CD4-positive, alpha-beta memory T cell (primary cell): ENCODE measurements at places on chromosomes 5 and 9. TPM values are rescaled to one million over a fixed set of nuclear protein-coding genes. Genes with fewer than 3 reads are reported as not detected.

DNA sequence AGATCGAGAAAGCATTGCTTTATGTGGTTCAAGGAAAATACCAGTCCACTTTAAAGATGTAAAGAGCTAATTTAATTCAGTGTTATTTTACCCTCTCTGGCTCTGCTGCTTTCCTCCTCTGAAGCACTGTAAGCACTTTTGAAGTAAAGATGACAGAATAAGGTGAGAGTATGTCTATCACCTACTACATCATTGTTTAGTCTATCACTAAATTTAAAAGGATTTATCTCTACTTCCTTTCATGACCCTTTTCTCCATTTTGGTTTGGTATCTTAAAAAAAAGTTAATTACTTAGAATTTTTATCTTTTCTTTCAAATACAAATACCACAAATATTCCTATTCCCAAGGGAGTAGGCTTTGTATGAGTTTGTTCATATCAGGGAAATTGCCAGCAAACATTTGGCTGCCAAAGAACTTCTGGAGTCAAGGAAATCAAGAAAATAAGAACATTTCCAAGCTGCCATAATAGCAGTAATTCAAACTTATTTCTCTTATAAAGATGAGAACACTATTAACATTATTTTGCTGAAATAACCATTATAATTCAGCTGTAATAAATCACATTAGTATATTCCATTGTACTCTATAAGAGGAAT lies 77.8 kb downstream of the SLC38A9 start:
- DNase-seq, result no peak

- no peak for DNase-seq
Observed at GRCh38 chr9:97786341-97786740, 66.7 kb upstream of the FOXE1 start.

DNA sequence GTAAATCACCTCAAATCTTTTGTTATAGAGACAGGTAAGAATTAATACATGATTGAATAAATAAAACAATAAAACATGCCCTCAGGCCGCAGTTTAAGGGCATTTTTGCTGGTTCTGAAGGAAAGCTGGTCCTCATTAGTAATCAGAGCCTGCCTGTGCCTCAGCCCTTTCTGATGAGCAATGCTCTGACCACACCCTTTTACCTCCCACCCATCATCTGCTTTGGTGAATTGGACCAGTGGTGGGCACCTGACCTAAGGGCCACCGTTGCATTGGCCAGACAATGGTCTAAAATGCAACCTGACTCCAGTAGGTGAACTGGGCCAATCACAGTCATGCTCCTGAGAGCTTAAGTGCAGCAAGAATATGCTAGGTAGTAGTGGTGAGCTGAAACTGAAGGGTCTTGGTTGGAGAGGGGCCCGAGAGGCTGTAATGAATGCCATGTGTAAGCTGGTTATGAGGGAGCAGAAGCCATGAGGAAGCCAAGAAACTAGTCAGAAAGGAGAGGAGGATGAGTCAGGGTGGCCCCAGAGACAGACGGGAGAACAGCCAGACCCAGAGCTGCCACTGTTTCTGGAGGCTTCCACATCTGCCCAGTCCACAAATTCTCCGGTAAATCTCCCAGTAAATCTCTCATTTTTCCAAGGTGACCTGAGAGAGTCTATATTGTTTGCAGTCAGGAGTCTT lies 45.5 kb upstream of the ZSWIM6 start:
- DNase-seq, result no peak

GRCh38 chr9:137217276-137218211 lies 4.5 kb downstream of the RNF208 start:
- no peak for DNase-seq

GRCh38 chr9:127965953-127966352 lies 14.8 kb downstream of the EEIG1 start:
- no peak for DNase-seq

DNA sequence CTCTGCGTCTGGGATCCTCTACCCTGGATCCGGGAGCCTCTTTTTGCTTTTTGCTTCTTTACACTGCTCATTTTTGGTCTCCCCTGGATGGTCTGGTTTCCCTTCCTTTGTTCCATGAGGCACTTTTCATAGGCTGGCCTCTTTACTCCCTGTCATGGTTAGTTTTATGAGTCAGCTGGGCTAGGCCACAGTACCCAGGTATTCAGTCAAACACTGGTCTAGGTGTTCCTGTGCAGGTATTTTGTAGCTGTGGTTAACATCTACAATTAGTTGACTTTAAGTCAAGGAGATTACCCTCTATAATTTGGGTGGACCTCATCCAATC lies 17.5 kb downstream of the ANKRD33B start:
- DNase-seq, result no peak

SPEF2 gene
- 4.0 TPM for polyA plus RNA-seq

GRCh38 chr9:89006267-89006666 lies 15.0 kb downstream of the S1PR3 start:
- no peak for DNase-seq

GRCh38 chr5:158641016-158641415 lies 458.7 kb downstream of the EBF1 start:
- DNase-seq, result no peak

DNA sequence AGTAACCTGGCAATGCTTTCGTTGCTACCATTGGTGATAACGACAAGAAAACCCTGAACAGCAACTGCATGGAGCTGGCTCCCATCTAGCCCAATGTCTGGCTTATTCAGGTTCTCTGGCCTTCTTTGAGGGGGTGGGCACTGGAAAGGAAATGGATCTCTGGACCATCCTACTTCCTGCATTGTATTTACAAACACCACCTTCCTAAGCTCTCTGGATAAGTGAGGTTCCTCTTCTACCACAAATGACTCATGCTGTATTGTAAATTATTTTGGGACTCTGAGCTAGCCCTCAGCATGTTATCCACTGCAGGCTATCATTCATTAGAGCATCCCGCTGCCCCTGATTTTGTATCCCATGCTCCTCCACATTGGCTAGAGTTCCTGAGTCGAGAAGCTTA lies 136.9 kb upstream of the KLF9 start:
- DNase-seq, result no peak

- DNase-seq, result no peak
Observed at GRCh38 chr9:68668127-68668526, 36.9 kb upstream of the PIP5K1B start.

GRCh38 chr5:42858031-42858643 lies 46.4 kb upstream of the SELENOP start:
- no peak for DNase-seq

SNCB gene
- not detected for polyA plus RNA-seq

PRRX2 gene
- polyA plus RNA-seq, result not detected

MGAT1 gene
- 150 TPM for polyA plus RNA-seq

GRCh38 chr9:74528207-74528606 lies 31.1 kb downstream of the RORB start:
- no peak for DNase-seq

GRCh38 chr9:99000476-99001395 lies 57.0 kb downstream of the COL15A1 start:
- DNase-seq, result peak; percentile 59

GMCL2 gene
- polyA plus RNA-seq, result not detected

CEP72 gene
- 5.8 TPM for polyA plus RNA-seq

PCDHGB5 gene
- not detected for polyA plus RNA-seq

DNA sequence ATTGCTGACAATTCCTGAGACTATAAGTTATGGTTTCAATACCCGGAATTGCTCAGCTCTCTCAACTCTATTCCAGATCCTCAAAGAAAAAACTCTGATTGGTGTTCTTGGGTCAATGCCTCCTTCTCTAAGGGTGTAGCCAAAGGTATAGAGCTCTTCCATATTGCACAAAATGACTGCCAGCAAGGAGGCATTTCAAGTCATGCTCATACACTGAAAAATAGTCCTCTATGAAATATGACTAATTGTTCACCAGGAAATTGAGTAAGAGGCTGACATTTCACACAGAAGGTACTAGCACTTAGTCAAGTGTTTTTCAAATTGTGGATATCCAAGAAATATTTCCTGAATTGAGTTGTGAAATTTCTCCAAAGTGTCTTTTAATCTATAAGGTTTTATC lies 111.1 kb upstream of the KLF9 start:
- DNase-seq, result no peak

DNA sequence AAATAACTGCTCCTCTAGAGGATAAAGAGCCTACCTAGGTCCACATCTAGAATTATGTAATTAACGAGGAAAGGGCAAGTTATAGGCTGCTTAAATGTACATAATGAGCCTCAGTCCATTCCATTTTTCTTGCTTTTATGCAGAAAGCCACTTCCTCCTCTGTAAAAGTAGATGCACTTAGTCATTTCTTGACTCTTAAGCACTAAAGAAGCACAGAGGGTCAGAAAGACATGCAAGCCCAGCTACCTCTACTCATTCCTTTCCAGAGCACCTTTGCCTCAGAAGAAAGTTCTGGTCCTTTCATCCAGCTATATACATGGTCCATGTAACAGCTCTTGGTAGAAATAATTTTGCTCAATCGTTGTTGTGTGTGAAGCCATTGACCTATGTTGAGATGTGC lies 308.0 kb upstream of the NREP start:
- no peak for DNase-seq

DNA sequence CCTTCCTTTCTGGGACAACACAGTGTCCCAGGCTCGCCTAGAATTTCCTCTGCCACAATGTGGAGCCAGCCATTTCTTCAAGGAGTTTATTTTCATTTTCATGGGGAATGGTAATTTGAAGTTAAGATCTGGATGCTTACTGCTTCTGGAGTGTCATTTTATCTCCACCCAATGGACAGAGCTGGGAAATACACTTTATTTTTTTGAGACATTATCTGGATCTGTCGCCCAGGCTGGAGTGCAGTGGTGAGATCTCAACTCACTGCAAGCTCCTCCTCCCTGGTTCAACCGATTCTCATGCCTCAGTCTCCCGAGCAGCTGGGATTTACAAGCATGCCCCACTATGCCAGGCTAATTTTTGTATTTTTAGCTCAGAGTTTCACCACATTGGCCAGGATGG lies 12.7 kb upstream of the THG1L start:
- DNase-seq, result peak; percentile 37

FBN2 gene
- not detected for polyA plus RNA-seq

WDR31 gene
- polyA plus RNA-seq, result not detected

DNA sequence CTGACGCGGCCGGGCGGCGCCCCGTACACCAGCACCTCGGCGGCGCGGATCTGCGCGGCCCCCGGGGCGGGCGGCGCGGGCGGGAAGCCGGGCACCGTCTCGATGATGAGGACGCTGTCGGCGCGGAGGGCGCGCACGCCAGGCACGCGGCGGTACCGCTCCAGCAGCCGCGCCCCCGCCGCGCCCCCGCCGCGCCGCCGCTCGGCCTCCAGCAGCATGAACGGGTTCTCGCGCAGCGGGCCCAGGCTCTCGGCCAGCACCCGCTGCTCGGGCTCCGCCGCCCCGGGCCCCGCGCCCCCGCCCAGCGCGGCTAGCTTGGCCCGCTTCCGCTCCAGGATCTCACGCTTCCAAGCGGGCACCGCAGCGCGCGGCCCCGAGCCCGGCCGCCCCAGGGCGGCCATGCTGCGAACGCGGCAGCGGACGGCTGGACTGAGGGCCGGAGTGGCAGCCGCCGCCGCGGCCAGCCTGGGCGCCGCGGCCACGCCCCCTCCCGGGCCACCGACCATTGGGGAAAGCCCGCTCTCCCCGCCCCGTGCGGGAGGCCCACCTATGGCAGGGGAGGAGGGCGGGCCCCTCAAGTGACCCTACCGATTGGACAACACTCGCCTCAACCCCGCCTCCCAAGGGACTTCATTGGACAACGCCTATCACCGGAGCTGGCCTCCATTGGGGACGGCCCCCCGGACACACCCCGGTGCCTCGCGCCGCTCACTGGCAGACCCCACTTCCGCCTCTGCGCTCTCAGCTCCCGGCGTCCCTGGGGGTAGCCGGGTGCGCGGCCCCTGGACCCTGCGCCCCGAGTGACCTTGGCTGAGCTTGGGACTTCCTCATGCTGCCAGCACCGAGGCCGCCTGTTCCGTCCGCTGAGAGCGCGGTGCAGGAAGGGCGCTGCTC lies at the start of gene TPRN:
TSS of gene TPRN (minus strand) at position 431 of the 894 bp plus-strand sequence. CDS start at position 401, 30 bp downstream.
- peak; percentile 97 for DNase-seq

DNA sequence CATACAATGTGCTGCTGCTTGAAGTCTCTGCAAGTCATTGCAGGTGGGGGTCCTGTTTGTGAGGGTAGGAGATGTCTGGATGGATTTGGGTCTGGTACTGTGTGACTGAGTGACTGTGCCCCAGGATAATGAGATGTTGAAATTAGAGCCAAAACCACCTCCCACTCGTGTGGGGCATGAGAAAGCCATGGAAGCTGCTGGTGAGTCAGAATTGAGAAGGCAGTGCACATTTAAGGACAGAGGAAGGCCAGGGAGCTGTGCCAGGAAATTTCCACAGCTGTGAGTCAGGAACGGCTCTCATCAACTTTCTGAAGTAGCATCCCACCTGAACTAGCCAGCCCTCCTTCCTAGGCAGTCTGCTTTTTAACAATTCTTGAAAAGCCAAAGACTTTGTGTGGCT lies 229.8 kb downstream of the DRD1 start:
- DNase-seq, result no peak

GRCh38 chr5:180118391-180118791 lies 46.8 kb upstream of the RNF130 start:
- no peak for DNase-seq
